Placental pericyte (primary cell): ENCODE measurements at places on chromosomes 7 and 10. TPM values are rescaled to one million over a fixed set of nuclear protein-coding genes. Genes with fewer than 3 reads are reported as not detected.

CPA4 gene
- 9.4 and 9.7 TPM in 2 replicates for total RNA-seq

LOXL4 gene
- total RNA-seq, result 23.0 and 70.5 TPM in 2 replicates

MYH16 gene
- 0.43 TPM in 1 of 2 replicates, not detected in the other for total RNA-seq

ZNF365 gene
- total RNA-seq, result 0.88 and 7.0 TPM in 2 replicates

CYP3A4 gene
- total RNA-seq, result not detected in 2 replicates

VAX1 gene
- not detected in 2 replicates for total RNA-seq

TET1 gene
- 7.3 and 8.1 TPM in 2 replicates for total RNA-seq

PIP gene
- not detected in 2 replicates for total RNA-seq

GRID2IP gene
- total RNA-seq, result not detected in 2 replicates
